CD8-positive, alpha-beta memory T cell (primary cell): ENCODE measurements at places on chromosomes 13 and 19. TPM values are rescaled to one million over a fixed set of nuclear protein-coding genes. Genes with fewer than 3 reads are reported as not detected.

GRCh38 chr13:42355491-42356183 is 83.7 kb downstream of the AKAP11 start:
- H3K4me1 ChIP-seq = peaks cover 29% of the 10 kb centered on the region
- no peak for DNase-seq
- no peaks in the 10 kb centered on the region for H3K36me3 ChIP-seq
- no peak overlapping the region for H3K27ac ChIP-seq
- no peak overlapping the region for H3K4me3 ChIP-seq

The COL4A2 gene
- not detected for total RNA-seq

GRCh38 chr19:8850488-8850887 is 18.3 kb downstream of the MBD3L1 start:
- no peaks in the 10 kb centered on the region for H3K27me3 ChIP-seq
- H3K27ac ChIP-seq = no peak overlapping the region
- H3K4me1 ChIP-seq = no peaks in the 10 kb centered on the region
- H3K4me3 ChIP-seq = no peak overlapping the region
- H3K36me3 ChIP-seq = no peaks in the 10 kb centered on the region
- no peak for DNase-seq

GRCh38 chr13:107139006-107139405 is 571.1 kb upstream of the ARGLU1 start:
- H3K4me1 ChIP-seq = no peaks in the 10 kb centered on the region
- no peaks in the 10 kb centered on the region for H3K36me3 ChIP-seq

DNA sequence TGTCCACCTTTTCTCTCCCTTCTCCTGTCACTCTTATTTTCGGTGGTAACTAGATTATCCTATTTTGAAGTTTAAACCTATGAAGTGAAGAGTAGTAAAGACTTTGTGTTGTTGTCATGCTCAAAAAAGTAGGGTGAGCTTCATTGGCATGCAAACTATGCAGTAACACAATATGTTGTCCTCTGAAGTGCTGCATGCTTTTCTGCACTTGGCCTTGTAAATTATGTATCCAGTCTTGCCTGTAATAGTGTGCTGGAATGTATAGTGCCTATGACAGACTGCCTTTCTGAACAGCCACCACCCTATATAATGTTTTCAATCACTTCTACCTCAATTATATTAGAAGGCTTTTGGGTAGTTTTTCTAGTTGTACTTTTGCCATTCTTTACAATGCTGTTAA is 1198.2 kb upstream of the PCDH20 start:
- no peak overlapping the region for H3K4me3 ChIP-seq
- no peak overlapping the region for H3K27ac ChIP-seq
- no peaks in the 10 kb centered on the region for H3K4me1 ChIP-seq
- no peaks in the 10 kb centered on the region for H3K36me3 ChIP-seq

The RFPL4A gene
- not detected for total RNA-seq

The SYCN gene
- total RNA-seq = not detected

The CCDC70 gene
- not detected for total RNA-seq

- no peaks in the 10 kb centered on the region for H3K27me3 ChIP-seq
- H3K36me3 ChIP-seq = no peaks in the 10 kb centered on the region
- DNase-seq = no peak
- H3K4me3 ChIP-seq = no peak overlapping the region
Observed at GRCh38 chr13:75771818-75772217, 135.7 kb downstream of the LMO7 start.

The TEX101 gene
- total RNA-seq = not detected

DNA sequence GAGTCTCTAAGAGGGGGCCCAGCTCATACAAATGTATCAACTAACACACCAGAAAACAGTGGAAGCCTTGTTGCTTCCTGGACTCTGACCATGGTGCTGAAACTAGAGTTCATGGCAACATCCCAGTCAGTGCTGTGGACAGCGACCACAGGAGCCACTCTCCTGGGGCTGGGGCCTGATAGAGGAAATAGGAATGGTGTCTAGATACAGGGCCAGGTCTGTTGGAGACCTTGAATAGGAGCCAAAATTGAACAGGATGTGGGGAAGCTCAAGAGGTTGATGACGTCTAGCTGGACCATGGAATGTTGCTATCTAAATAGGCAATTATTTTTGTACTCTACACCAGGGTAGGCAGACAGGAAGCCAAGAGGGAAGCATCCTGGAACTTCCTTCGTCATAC is 21.7 kb downstream of the LILRB4 start:
- no peaks in the 10 kb centered on the region for H3K4me1 ChIP-seq
- no peak overlapping the region for H3K4me3 ChIP-seq
- no peak overlapping the region for H3K27ac ChIP-seq
- H3K27me3 ChIP-seq = peaks cover under 1% of the 10 kb centered on the region

DNA sequence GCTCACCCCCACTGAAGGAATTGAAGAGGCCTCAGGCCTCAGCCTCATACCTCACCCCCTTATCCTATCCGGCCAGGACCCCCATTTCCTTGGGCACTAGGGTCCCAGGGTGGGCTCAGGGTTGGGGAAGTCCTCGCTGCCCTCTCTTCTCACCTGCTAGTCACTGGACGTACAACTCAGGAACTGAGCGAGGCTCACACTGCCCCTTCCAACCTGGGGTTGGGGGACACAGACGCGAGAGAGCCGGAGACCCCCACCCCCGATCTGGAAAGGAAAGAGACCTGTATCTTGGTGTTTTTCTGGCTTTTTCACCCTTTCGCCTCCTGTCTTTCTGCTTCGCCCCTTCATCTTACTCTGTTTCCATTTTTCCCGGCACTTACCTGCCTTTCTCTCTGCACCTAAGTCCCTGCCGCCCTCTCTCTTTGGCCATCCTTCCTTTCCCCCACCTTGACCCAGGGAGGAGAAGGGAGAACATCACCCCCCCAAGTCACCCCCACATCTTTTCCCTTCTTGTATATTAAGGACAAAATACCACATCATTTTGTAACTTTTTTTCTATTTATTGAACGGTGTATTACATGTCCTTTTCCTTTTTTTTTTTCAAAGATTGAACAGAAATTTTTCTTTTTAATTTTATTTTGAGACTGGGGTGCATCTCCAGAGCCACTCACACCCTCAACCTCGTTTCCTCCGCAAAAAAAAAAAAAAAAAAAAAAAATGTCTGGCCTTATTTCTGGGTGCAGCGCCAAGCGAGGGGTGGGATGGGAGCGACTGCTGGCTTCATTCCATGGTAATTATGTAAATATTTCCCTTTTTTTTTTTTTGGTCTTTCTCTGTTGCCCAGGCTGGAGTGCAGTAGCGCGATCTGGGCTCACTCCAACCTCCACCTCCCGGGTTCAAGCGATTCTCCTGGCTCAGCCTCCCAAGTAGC is 36.6 kb downstream of the ZSWIM4 start:
- DNase-seq = no peak
- H3K27me3 ChIP-seq = no peaks in the 10 kb centered on the region
- no peak overlapping the region for H3K27ac ChIP-seq
- no peaks in the 10 kb centered on the region for H3K36me3 ChIP-seq
- peaks cover 28% of the 10 kb centered on the region for H3K4me1 ChIP-seq

The GPR183 gene
- total RNA-seq = 61.5 TPM

GRCh38 chr19:8320564-8321066 is 560 bp downstream of the NDUFA7 start:
- H3K36me3 ChIP-seq = peaks cover 6% of the 10 kb centered on the region
- H3K4me1 ChIP-seq = peaks cover 33% of the 10 kb centered on the region
- no peaks in the 10 kb centered on the region for H3K27me3 ChIP-seq
- peak overlapping the region; percentile 98 for H3K4me3 ChIP-seq
- H3K27ac ChIP-seq = peak overlapping the region; percentile 95

DNA sequence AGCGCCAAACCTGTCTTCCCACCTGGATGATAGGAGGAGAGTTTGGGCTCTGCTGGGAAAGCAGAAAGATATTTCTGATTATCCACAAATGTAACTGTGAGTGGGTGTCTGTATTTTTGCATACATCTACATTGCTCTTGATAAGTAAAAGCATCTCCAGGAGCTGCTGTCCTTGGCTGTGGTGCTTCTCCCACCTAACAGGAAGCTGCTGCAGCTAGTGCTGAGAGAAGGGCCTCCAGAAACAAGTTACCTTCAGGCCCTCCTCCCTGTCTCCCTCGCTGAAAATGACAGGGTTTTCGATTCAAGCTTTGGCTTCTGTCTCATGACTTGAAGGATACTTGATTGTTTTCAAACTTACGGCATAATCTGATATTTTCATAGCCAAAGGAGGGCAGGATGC is 90.1 kb downstream of the FOXO1 start:
- no peak for DNase-seq
- H3K36me3 ChIP-seq = no peaks in the 10 kb centered on the region
- peaks cover 98% of the 10 kb centered on the region for H3K4me1 ChIP-seq
- no peak overlapping the region for H3K4me3 ChIP-seq
- H3K27ac ChIP-seq = no peak overlapping the region
- no peaks in the 10 kb centered on the region for H3K27me3 ChIP-seq
